Activated T-helper 2 cell treated with anti-CD3 and anti-CD28 coated beads, Interferon-gamma antibody, Interleukin-2, Interleukin-4, amounts not matched to agents 10 μg/mL and 5 μg/mL and 100 μg/mL, durations not matched to agents 14 hours and 24 hours and 36 hours (primary cell): ENCODE measurements at places on chromosomes 7 and 10.
A peak's percentile ranks its signal among the peaks of the same experiment; 100 is the strongest.

- no peak for DNase-seq
Observed at GRCh38 chr7:92876836-92877235, 40.5 kb upstream of the CDK6 start.

DNA sequence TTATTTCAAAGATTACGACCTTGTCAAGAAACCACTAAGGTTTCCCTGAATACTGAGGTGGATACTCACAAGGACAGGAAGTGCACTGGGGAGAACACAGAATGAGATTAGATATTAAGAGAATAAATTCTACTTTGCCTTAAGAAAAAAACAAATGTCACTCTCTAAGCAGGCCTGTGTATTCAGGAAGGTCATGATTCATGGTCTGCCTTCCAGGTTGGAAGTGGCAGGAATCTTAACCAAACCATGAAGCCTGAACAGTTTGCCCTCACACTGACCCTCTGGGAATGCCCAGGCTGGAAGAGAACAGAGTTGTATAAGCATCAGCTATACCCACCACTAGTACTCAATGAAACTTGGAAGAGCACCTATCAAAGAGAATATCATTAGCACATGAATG, 227.6 kb downstream of the DGKI start:
- no peak for DNase-seq

DNA sequence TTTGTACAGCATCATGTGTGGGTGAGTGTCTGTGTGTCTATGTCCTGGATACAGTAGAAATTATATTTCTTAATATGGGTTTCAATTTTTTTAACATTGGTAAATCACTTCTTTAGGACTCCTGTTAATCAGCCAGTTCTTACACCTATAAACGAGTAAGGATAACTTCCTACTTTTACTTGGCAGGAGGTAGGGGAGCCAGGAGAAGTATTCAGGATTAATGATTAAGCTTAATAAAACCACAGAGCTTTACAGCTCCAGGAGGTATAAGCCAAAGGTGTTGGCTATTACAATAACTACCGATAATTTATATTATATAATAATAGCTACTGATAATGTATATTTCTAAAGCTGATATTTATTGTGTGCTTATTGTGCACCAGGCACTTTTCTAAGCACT, 1.7 kb upstream of the FAM3C start:
- no peak for DNase-seq

- no peak for DNase-seq
Observed at GRCh38 chr7:98178321-98178720, 32.9 kb upstream of the BHLHA15 start.

DNA sequence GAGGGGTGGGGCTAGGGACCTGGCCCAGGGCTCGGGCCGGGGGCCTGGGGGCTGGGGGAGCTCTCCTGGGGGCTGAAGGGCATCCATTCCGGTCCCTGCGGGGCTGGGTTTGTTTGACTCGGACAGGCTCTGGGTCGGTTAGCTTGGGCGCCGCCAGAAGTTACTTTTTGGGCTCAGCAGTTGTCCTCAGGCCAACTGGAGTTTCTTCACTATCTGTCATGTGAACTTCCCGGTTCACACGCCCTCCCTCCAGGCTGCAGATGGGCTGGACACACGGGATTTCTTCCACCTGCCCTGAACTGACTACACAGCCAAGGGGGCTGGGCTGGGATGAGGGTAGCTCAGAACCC, 3.8 kb downstream of the SLC4A2 start:
- DNase-seq = no peak

- peak; percentile 26 for DNase-seq
Observed at GRCh38 chr10:78578929-78579328, 489.8 kb upstream of the ZMIZ1 start.

GRCh38 chr10:34638406-34639054, 176.6 kb downstream of the PARD3 start:
- peak; percentile 38 for DNase-seq

DNA sequence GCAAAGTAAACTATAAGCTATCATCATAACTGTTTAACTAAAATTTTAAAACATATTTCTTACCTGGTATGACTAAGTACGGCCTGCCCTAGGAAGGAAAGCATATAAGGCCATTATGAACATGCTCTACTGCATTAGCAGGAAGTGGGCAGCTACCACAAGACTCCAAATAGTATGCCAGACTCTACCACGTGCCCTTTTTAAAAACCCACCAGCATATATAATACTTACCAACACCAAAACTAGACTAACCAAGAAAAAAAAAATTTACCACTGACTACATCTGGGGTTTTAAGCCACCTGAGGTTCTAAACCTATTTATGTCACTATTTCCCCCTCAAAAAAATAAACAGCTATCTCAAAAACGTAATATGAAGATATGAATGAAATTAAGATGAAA, 30.1 kb downstream of the NUDCD3 start:
- peak; percentile 52 for DNase-seq

- no peak for DNase-seq
Observed at GRCh38 chr10:113927440-113927839, 73.0 kb downstream of the NHLRC2 start.

GRCh38 chr7:31047313-31048146, 4.6 kb upstream of the ADCYAP1R1 start:
- DNase-seq = no peak

- DNase-seq = no peak
Observed at GRCh38 chr7:30022991-30023390, 3.5 kb downstream of the FKBP14 start.

DNA sequence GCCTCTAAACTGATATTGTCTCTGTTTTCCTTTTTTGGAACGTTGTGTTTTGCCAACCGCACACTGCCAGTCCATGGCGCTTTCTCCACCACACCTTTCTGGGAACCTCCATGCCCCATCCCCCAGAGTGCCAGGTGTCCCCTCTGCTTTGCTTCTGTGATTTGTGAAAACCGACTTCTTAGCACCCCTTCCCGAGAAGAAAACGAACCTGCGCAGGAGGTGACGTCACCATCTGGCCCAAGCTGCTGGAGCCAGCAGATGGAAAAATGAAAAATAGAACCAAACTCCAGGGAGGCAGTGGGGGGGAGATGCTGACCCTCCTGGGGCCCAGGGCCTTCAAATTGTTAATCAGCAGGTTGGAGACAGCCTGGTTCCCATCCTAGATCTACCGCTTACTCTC, 103.8 kb downstream of the HTR5A start:
- no peak for DNase-seq

GRCh38 chr10:114618722-114619121, 39.4 kb downstream of the ABLIM1 start:
- DNase-seq = no peak
